ENCODE measurements at places on chromosomes 11 and 22.

GRCh38 chr11:23875176-23875850 is 621.5 kb upstream of the LUZP2 start:
- no peak for DNase-seq

- DNase-seq = no peak
Observed at GRCh38 chr11:10969387-10969786, 111.5 kb upstream of the ZBED5 start.

- no peak for DNase-seq
Observed at GRCh38 chr11:68402355-68403031, 58.1 kb upstream of the PPP6R3 start.

DNA sequence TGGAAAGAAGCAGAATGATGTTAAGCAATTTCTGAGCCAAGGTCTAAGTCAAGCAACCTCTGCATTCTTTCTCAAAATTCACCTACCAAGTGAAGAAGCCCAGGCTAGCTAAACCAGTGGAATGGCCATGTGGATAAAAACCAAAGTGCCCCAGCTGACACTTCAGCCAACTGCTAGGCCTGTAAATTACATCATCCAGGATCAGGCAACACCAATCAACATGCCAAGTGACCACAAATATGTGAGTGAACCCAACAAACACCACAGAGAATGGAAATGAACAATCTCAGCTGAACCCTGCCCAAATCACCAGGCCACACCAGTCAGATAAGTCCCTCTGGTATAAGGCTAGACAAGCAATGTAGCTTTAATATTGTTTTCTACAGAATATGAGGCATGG is 25.1 kb upstream of the FJX1 start:
- DNase-seq = no peak

GRCh38 chr11:69489031-69489745 is 7.7 kb downstream of the LINC01488 start:
- DNase-seq = no peak

GRCh38 chr11:1564535-1565172 is 7.4 kb downstream of the DUSP8 start:
- DNase-seq = no peak

DNA sequence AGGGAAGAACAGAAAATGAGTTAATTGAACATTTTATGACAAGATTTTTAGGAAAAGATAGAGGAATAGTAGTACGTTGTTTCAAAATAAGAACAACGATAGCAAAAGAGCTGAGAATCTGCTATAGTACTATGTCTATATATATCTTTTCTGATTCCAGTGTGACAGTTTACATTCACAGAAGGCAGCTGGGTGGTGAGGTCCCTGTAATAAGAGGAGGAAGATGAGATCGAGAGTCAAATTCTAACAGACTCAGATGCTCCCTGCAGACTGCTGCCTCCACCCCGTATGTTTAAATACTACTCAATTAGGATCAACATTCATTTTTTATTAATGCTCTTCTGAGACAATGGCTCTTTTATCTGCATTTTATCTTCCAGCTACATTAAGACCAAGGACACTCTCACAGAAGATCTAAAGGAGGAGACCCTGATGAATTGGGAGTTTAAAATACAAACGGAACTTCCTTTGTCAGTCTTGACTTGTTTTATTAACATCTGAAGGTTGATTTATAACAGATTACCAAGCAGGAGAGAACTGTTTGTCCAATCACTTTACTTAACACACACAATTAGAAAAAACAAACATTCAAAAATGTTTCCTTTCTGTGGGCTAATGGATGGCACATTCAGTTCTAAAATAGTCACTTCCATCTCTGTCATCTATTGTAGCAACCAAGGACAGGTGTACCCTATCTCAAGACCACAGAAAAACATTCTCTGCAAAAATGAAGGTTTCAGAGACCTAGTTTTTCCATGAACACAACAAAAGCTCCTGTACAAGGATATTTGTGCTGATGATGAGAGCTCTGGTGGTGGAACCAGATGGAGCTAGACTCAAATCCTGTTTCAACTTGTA is 240.2 kb downstream of the CADM1 start:
- DNase-seq = no peak

GRCh38 chr11:77497368-77497767 is 23.5 kb upstream of the PAK1 start:
- DNase-seq = no peak

DNA sequence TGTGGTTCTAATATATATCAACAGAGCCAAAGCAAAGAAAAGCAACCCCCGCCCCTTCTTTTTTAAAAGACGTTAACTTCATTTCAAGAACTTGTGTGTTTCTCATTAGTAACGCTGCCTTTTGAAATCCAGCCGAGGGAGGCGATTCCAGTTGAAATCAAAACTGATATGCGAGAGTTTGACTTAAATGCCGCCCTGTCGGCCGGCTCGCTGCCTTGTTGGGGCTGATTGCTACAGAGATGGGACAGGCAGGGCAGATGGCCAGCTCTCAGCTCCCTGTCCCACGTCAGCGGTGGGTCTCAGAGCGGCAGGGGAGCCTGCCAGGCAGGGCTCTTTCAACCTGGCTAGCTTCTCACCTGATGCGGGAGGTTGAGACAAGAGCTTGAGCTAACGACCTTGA is 51.9 kb upstream of the ALX4 start:
- no peak for DNase-seq

DNA sequence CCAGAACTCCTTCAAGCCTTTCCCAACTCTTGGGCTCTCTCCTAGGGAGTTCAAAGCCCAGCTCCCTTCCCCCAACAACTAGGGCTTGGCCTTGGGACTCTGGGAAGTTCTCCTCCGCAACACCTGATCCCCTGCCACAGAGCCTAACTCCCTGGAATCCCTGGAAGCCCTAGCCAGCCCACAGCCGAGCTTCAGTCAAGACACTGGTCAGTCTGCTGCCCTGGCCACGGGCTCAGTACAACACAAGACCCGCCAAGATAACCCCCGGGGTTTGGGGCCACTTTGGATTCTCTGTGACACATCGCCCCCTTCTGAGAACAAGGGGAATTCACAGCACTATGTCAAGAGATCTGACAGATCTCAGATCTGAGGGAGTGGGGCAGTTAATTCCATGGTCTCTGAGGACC is 58.3 kb downstream of the SLC22A12 start:
- no peak for DNase-seq

GRCh38 chr22:40540265-40540664 is 96.3 kb downstream of the MRTFA start:
- DNase-seq = no peak

- no peak for DNase-seq
Observed at GRCh38 chr11:100681064-100681502, 6.0 kb upstream of the ARHGAP42 start.

DNA sequence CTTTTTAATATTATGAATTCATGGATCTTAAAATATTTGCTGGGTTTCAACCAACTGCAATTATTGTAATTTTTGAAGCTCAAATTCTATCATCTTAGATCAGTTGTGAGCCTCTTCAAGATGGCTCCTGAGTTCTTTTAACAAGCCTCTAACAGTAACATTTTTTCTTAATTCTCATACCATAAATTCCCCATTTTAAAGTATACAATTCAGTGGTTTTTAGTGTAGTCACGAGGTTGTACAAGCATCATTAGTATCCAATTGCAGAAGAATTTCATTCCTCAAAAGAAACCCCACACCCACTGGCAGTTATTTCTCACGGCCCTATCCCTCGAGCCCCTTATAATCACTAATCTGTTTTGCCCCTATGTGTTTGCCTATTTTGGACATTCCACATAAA is 270.8 kb downstream of the SBF2 start:
- DNase-seq = no peak

DNA sequence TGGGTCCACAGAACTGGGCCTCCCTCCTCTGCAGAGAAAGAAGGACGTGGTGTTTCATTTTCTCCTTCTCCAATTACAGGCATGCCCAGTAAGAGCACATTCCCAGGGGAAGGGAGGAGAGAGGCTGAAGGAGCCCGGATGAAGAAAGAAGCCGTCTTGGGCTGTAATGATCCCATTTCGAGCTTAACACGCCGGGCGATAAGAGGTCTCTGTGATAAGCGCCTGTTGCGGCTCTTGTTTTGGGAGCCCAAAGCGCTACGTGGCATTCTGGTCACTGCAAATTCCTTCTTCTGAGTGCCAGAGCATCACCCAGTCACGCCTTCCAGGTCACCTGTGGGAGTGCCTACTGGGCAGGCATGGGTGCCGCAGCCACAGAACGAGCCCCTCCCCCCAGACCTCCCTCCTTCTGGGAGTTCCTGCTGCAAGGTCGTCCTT is 57.5 kb downstream of the ANO1 start:
- DNase-seq = no peak

DNA sequence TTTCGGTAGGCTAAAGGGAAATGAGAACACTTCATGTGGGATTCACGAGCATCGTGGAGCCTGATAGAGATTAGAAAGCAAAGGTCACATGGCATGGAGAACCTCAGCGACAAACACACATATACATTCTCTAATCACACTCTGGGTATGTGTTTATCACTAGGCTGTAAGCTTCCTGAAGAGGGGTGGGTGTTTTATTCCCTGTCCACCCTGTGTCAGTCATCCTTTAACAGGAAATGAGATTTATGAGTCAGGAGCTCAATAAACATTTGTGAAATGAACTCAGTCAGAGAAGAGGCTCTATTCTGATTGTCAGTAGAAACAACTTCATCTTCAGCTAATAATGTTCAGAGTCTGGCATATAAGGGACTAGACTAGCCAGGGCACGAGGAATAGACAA is 71.7 kb upstream of the EIF3M start:
- no peak for DNase-seq

DNA sequence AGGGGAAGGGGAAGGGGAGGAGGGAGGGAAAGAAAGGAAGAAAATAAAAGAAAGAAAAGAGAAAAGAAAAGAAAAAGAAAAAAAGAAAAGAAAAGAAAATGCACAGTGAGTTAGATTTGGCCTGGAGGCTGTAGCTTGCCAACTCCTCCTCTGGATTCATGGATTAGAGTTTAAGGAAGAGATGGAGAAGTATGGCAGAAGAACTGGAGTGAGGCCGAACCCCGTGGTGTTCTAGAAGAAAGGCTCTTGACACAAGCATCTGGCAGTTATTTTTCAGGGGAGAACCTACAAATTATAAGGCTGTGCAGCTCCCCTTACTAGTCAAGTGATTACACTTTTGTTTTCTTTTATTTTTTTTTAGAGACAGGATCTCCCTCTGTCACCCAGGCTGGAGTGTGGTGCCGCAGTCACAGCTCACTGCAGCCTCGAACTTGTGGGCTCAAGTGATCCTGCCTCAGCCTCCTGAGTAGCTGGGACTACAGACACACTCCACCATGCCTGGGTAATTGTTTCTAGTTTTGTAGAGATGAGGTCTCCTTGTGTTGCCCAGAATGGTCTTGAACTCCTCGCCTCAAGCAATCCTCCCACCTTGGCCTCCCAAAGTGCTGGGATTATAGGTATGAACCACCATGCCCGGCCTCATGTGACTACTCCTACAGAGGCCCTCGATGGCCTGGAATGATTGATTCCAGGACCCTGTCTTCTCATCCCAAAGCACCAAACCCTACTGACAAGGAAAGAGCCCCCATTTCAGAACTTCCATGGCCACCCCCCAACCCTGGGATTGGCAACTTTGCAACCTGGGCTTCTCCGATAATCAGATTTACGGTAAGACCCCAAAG is 19.5 kb downstream of the ZNF74 start:
- DNase-seq = no peak

DNA sequence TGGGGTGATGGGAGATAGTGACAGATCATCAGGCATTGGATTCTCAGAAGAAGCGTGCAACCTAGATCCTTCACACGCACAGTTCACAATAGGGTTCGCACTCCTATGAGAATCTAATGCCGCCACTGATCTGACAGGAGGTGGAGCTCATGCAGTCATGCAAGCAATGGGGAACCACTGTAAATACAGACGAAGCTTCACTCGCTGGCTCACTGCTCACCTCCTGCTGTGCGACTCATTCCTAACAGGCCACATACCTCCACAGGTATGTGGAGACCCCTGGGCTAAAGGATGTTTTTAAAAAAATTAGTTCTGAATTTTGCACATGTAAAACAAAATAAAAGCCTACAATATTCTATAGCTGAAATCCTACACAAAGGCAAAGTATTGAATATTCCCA is 20.5 kb upstream of the TEAD1 start:
- no peak for DNase-seq

DNA sequence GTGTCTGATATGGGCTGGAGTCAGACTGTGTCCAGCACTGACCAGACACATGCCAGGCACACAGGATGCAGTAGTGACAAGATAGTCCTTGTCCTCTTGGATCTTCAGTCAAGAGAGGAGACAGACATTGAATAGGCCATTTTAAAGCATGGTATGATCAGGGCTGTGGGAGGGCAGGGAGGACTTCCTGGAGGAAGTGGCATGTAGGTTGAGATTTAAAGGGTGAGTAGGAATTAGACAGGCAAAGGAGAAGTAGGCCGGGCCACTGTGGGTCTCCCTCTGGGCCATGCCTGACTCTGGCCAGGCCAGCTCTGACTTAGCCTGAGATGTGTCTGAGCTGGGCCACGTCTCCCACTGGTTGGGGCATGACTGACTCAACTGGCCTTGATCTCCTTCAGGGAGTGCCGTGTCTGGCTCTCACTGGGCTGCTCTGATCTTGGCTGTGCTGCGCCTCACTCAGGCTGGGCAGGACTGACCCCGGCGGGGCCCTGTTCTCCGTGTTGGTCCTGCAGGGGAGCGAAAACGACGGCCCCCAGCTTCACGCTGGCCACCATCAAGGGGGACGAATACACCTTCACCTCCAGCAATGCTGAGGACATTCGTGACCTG is 71.2 kb downstream of the MYO7A start:
- DNase-seq = no peak

DNA sequence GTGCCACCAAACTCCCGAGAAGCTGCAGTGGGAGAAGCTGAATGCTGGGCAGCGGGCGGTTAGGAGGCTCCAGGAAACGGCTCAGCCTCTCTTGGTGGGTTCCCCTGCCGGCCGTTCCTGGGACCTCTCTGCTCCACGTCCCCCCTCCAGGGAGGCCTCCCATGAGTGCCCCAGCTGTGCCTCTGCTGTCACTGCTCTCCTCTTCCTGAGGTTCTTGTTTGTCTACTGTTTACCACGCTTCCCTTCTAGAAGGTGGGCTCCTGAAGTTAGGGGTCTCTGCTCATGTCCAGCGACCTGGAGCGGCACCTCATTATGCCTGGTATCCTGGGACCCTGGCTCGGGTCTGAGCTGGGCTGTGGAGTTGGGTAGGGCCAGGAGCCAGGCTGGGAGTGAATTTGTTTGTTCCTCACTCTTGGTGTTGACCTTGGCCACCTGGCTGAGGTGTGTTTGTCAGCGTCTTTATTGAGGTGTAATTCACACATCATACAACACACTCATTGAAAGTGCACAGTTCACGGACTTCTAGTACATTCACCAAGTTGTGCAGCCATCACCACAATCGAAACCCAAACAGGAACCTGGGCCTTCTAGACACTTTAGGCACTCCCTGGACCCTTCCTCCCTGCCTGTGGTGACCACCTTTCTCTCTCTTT is 37.8 kb upstream of the GRAMD4 start:
- DNase-seq = no peak

All from NCI-H460 (cell line).